Bone marrow (tissue), 2 donors: ENCODE measurements at places on chromosomes 13 and 19.
A peak's percentile ranks its signal among the peaks of the same experiment; 100 is the strongest.

GRCh38 chr19:7170983-7171382, 101.5 kb downstream of the ZNF557 start:
- no peak for DNase-seq

DNA sequence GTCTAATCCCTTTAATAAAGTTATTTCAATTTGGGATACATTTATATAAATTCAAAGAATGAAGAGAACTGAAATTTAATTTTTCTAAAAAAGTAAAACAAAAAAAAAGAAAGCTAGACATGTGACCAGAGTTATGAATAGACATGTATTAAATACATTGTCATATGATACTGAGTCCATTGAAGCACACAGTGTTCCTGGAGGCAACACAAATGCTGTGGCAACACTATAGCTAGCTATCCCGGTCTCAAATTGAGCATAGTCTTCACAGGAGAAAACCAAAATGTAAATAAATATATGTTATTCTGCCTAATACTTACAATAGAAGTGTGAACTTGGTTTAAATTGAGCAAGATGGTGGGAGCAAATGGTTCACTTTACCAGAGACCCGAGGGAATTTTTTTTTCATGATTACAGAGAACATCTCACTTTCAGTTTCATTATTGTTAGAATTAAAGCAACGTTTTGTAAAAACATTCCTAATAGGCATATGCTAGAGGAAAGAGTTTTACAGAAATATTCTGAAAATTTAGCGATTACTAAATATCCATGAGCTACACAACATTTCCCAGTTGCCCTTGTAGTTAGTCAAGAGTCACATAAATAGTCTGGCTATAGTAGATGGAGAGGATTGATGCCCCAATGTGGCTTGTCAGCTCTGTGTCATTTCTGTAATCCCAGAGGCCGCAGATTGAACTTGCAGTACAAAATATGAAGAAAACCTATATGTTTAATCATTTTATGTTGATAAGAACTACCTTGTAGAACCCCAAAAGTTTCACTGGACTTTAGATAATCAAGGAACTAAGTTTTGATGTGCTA, 775.7 kb upstream of the SPRY2 start:
- DNase-seq: no peak

- no peak for DNase-seq
Observed at GRCh38 chr19:21765151-21765550, 2.2 kb downstream of the ZNF100 start.

DNA sequence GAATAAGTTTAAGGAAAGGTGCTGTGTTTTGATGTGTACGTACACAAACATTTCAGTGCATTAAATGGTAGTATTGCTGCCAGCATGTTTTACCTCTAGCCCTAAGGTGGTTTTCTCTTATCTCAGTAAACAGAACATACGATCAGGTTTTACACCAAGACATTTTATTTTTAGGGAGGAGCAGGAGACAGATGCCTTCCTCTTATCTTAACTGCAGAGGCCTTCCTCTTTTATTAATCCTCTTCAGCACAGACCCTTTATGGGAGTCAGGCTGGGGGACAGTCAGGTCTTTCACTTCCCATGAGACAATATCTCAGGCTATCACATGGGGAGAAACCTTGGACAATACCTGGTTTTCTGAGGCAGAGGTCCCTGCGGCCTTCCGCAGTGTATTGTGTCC, 14.9 kb upstream of the ZNF611 start:
- no peak for DNase-seq

DNA sequence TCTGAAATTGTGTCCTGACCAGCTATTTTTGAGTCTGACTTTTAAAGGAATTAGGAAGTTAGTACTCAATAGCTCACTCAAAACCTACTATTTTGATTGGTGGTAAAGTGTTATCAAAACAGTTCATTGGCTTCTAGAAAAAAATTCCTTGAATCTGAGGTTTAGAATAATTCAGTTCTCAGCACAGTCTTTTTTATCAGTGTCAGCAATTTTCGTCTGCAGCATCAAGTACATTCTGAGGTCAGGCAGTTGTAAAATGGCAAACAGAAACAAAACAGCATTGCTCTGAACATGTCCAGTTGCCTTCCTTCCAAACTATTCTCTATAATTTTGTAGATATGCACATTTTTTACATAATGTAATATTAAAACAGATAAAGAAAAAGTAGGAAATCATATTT, 1644.1 kb downstream of the SLITRK5 start:
- no peak for DNase-seq

DNA sequence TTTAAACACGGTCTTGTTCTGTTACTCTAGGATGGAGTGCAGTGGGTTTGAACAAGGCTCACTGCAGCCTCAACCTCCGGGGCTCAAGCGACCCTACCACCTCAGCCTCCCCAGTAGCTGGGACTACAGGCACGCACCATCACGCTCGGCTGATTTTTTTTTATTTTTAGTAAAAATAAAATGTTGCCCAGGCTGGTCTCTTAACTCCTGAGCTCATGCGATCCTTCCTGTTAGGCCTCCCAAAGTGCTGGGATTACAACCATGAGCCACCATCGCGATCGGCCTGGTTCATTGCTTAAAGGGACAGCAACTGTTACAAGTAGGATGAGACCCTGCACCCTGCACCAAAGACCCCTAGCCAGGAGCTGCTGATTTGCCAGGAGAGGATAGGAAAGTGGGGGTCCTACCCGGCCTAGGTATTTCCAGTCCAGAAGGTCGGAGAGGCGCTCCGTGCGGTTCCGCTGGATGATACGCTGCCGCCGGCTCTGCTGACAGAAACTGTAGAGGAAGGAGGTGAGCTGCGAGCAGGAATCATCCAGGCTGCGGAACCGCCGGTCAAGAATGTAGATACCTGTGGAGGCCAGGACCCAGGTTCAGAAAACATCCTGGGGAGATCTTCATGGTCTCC, 5.1 kb downstream of the FTL start:
- DNase-seq: no peak

GRCh38 chr13:35469806-35470525, 6.5 kb downstream of the MAB21L1 start:
- DNase-seq: no peak

- DNase-seq: no peak
Observed at GRCh38 chr13:48590141-48590901, 57.4 kb upstream of the RCBTB2 start.

GRCh38 chr13:23707674-23708073, 137.5 kb downstream of the TNFRSF19 start:
- DNase-seq: no peak

DNA sequence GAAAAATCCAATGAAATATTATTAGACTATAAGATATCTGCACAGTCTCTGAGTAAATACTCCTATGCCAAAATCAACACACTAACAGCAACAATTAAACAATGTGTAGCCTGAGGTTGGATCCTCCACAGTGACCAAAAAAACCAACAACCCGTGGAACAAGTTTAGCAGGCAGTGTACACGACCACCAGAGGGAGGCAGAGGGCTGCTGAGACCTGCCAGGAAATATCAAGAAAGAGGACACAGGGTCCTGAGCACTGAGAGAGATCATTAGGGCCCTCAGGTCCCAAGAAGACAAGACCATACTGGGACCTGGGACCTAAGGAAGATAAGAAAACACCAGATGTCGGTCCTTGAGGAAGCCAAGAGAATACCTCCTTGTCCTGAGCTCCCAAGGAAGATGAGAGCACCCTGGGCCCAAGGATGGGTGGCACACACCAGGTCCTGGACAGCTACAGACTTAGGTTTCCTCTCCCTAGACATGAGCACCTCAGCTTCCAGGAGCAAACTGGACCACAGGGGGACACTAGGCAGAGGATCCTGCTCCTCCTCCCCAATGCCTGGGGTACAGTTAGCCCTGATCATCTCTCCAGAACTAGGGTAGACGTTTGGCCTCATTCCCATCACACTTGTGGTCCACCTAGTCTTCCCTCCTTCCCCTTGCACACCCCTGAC, 822 bp upstream of the ZNF274 start:
- peak; percentile 2 for DNase-seq

- DNase-seq: no peak
Observed at GRCh38 chr19:17772172-17772571, 20.9 kb downstream of the FCHO1 start.

DNA sequence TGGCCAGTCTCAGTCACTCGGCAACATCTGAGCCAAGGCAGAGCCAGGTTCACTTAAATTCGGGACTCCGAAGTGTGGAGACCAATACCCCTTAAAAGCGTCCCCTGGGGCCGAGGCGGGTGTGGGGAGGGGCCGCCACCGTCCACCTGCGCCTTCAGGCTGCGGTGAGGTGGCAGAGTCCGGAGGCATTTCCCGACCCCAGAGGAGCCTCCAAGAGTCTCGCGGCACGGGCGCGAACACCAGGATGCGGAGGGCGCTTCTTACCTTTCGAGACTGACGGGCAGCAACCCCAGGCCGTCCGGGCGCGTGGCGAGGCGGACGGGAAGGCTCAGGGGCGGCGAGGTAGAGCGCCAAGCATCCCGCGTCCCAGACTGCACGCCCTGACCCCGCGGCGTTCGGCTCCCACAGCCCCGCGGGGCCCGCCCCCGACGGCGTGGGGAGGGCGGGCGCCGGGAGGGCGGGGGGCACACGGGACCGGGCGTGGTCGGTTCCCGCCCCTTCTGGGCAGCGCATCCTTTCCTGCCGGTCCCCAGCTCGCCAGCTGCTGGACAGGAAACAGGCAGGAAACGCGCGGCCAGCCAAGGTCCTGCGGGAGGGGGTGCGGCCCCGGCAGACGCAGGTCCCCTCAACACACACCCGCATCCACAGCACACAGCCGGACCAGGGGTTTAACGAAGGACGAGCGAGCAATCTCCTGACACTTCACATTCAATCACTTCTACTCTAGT, at the start of gene THSD1:
Gene THSD1 (minus strand): TSS at position 406 of the 728 bp plus-strand sequence. CDS start 3,572 bp downstream, outside the sequence.
- no peak for DNase-seq

GRCh38 chr13:93819331-93819890, 592.8 kb downstream of the GPC6 start:
- no peak for DNase-seq

DNA sequence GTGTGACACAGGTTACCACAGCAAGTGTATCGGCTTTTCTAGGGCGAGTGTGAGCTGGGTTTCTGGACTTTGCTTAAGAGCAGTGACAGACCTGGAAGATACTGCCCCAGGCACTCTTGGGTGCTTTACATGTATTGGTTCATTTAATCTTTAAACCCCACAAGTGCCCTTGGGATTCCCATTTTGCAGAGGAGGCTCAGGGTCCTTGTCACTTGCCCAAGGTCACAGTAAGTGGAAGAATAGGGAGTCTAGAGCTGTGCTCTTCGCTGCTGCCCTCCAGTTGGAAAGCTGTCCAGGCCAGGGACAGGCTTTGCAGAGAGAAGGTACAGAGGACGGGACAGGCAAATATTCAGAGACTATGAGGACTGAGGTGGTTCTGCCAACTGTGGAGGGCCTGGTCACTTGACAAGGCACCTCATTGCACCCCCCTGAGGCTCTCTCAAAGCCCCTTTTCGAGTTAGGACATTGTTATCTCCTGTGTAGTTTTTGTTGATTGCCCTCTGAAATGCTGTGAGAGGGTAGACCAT, 42.4 kb downstream of the BBC3 start:
- DNase-seq: no peak

DNA sequence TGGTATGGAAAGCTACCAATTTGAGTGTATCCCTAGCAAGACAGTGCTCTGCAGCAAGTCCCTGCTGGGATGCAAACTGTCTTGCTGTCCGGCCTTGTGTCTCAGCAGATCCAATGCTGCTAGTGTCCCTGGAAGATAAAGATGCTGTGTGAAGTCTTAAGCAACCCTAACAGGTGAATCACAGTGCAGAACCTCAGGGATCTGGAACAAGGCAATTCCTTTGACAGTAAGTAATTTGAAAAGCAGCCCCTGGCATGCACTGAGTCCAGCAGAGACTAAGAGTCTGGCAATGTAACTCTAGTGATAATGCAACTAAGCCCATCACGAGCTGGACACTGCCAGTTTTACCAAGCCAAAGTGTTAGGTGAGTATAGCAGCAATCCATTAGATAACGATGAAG, 1.7 kb upstream of the UCHL3 start:
- DNase-seq: no peak

DNA sequence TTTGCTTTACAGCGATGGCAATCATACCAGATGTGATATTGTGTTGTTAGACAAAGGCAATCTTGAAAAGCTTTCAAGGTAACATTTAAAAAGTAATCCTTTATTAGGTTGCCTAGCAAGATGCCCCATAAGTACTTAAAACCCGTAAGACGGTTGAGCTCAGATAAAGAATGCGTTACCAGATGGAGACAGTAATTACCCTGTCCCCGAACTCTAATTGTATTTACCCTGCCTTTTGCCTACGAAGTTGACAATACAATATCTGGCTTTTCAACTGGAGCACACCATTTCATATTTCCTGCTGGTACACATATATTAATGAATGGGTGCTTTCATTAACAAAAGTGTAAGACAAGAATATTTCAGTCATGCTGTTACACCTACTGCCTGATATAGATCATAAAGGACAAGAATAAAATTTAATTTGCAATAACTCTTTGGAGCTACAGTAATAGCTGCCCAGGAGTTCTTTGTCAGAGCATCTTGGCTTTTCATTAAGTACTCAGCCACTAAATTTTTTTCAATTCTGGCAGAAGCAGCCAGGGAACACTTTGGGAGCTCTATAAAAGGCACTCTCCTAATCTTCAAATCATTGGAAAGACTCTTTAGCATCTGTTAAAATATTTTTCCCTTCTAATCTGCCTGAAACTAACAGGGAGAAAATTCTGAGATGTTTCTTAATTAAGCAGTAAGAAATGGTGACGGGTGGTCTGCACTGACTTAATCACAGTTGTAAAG, 63.8 kb downstream of the DCT start:
- no peak for DNase-seq

GRCh38 chr13:95335667-95336066, 34.4 kb upstream of the ABCC4 start:
- DNase-seq: no peak

DNA sequence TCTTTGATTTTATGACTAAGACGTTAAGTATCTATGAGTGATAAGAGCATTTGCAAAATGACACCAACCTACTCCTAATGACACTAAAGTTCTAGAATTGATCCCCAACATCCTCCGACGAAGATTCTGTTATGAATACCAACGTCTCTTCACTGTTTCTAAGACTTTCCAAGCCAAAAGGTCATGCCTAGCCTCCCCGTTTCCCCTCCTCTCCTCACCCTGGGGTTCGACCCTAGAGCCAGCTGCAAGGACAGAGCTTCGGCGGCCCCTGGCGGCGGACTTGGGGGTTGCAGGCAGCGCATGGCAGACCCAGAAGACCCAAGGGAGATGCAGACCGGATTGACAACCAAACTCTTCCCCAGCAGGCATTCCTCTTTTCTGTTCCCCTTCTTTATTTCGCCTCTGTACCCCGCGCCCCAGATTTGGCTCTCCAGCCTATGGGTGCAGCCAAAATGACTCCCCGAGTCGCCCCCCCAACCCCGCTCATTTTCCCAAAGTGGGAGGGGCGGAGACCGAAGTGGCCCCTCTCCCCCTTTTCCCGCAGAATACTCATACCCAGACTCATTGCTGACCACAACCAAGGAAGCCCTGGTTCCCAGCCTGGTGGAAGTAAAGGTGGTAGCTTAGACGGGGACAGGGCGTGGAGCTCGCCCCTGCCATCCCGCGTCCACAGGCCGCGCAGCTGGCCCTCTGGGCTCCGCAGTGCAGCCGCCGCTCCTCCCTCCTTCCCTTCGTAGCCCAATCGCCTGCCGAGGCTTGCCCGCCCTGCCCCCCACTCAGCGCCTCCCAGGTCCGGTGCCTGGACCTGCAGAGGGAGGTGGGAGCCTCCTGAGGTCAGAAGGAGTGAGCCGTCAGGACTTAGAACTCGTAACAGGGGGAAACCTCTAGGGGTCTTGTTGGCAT, 4.1 kb upstream of the EML2 start:
- DNase-seq: peak; percentile 82

GRCh38 chr19:2273356-2274184, 8.4 kb downstream of the PEAK3 start:
- DNase-seq: peak; percentile 52

GRCh38 chr19:41848666-41849065, 3.8 kb downstream of the DMRTC2 start:
- no peak for DNase-seq
